ENCODE measurements at places on chromosomes 16 and 17.

- DNase-seq: no peak
Observed at GRCh38 chr16:11602321-11602720, 15.6 kb upstream of the LITAF start.

GRCh38 chr17:66304304-66305174, 2.1 kb downstream of the PRKCA start:
- DNase-seq: peak; percentile 73

DNA sequence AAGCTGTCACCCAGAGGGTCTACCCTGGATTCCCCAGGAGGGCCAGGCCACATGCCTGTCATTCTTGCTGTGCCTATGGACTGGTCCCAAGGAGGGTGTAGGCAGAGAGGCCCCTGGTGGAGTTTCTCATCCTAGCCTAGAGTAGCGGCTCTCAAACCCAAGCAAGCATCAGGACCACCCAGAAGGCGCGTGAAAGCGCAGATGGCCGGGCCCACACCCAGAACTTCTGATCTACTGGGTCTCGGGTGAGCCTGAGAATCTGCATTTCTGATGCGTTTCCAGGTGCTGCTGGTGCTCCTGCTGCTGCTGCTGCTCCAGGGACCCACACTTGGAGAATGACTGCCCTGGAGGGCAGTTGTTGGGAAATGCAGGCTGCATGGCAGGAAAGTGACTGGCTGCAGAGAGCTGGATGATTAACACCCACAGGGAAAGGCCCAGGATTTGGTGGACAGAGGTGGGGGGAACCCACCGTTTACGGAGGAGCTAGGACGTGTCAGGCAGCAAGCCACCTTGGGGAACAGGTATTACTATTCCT, 9.5 kb upstream of the OSGIN1 start:
- no peak for DNase-seq

GRCh38 chr17:64920026-64920418, 744 bp upstream of the LRRC37A3 start:
- no peak for DNase-seq

- DNase-seq: peak; percentile 86
Observed at GRCh38 chr16:57475711-57476339, 10.5 kb downstream of the DOK4 start.

DNA sequence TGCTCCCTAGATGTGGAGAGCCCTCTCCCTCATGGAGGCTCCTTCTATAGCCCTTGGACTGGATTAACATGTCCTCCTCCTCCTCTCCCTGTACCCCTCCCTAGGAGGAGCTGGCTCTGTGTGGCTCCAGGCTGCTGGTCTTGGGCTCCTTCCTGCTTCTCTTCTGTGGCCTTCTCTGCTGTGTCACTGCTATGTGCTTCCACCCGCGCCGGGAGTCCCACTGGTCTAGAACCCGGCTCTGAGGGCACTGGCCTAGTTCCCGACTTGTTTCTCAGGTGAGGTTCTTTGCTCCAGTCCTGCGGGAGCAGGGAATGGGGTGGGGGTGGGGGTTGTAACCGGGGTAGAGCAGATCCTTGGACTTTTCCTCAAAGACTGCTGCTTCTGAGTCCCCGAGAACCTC, 2.4 kb upstream of the TAOK2 start:
- DNase-seq: no peak

GRCh38 chr17:44359458-44360143, 4.1 kb downstream of the FAM171A2 start:
- DNase-seq: no peak

- DNase-seq: no peak
Observed at GRCh38 chr17:76727745-76728456, 1.3 kb downstream of the METTL23 start.

- DNase-seq: no peak
Observed at GRCh38 chr17:58328195-58329034, at the start of gene TSPOAP1. Gene TSPOAP1 (minus strand): TSS chr17:58328795. CDS start chr17:58327920, 875 bp downstream.

- no peak for DNase-seq
Observed at GRCh38 chr16:79972053-79972704, 371.6 kb upstream of the MAF start.

GRCh38 chr17:76912421-76913164, 44.4 kb downstream of the MGAT5B start:
- DNase-seq: no peak

DNA sequence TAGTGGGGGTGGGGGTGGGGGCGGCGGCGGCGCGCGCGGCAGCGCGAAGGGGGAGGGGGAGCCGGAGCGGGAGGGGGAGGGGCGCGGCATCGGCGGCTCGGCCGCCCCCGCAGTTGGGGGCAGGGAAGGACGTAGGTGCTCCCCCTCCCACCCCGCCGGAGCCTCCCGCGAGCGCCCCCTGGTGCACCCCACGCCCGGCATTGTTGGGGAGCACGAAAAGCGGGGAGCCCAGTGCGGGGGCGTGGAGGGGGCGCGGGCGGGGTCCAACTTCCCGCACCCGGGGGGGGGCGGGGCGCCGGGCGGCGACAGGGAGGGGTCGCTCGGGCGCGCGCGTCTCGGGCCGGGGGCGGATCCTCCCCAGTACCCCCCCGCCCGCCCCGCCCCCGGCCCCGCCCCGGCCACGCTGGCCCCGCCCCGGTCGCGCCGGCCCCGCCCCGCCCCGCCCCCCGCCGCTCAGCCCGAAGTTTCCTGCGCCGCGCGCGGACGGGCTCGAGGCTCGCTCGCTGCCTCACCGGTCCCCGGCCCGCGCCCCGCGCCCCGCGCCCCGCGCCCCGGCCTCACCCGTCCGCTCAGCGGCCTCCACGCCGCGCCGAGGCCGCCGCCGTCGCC, at the start of gene CACNA1H:
CACNA1H (plus strand) TSS at position 456 of the 609 bp plus-strand sequence. CDS start 632 bp downstream, outside the sequence.
- no peak for DNase-seq

- DNase-seq: no peak
Observed at GRCh38 chr17:27282054-27282551, 11.8 kb upstream of the WSB1 start.

DNA sequence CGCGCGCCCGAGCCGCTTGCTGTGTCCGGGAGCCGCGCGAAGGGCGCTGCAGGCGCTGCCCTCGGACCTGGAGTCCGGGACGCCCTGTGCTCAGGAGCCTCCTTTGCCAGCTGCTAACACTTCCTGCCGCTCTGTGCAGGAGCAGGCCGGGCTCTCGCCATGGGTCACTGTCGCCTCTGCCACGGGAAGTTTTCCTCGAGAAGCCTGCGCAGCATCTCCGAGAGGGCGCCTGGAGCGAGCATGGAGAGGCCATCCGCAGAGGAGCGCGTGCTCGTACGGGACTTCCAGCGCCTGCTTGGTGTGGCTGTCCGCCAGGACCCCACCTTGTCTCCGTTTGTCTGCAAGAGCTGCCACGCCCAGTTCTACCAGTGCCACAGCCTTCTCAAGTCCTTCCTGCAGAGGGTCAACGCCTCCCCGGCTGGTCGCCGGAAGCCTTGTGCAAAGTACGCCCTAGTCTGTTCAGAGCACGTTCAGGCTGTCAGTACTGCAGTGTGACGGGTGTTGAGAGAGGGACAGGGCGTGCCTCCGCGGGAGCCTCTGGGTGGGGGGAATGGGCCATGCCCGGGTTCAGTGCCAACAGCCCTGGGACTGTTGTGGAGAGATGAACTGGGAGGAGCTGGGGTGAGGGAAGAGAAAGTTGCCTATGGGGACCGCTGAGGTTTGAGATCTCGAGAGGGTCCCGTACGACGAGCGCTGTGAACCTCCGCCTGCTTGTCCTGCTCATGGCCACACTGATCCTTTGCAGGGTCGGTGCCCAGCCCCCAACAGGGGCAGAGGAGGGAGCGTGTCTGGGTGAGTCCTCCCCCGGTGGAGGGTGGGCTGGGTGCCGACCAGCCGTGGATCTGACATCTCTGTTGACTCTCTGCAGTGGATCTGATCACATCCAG, 1.3 kb downstream of the ZNF276 start:
- DNase-seq: no peak

DNA sequence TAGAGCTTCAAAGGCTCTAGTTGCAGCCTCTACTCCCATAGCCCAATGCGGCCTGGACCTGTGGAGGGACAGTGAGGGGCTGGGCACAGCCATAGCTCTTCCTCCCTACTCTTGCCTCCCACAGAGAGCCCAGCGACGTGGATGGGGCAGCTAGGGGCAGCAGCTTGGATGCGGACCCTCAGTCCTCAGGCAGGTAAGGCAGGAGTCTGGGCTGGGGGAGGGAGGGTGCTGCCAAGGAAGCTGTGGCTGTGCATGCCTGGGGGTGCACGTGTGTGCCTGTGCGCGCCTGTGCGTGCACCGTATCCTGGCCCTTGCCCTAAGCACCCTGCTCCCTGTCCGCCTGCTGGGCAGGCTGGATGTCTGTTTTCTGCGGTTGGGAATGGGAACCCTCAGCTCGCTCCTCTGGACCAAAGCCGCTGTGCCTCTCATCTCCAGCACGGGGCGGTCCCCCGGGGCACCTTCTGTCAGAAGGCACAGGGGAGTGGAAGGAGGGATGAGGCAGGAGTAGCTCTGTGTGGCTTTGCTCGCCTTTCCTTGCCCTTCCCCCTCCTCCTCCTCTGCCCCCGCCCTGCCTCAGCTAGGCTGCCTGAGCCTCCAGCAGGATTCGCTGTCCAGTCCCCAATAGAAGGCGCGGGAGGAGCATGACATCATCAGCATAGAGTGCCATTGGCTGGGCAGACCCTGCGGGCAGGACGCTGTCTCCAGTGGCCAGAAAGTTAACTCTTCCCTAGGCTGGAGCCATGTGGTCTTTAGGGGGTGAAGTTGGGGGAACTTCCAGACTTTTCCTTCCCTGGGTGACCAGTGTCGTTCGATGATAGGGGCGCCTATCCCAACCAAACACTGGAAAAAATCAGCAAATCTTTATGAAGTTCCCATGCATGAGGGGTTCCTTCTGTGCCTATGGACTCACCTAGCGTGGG, 797 bp downstream of the PRCD start:
- peak; percentile 95 for DNase-seq

- no peak for DNase-seq
Observed at GRCh38 chr16:84885342-84885910, 65.6 kb downstream of the CRISPLD2 start.

GRCh38 chr17:75539967-75540729, 14.7 kb downstream of the LLGL2 start:
- no peak for DNase-seq

- DNase-seq: no peak
Observed at GRCh38 chr16:12336141-12336540, 359.6 kb downstream of the SNX29 start.

DNA sequence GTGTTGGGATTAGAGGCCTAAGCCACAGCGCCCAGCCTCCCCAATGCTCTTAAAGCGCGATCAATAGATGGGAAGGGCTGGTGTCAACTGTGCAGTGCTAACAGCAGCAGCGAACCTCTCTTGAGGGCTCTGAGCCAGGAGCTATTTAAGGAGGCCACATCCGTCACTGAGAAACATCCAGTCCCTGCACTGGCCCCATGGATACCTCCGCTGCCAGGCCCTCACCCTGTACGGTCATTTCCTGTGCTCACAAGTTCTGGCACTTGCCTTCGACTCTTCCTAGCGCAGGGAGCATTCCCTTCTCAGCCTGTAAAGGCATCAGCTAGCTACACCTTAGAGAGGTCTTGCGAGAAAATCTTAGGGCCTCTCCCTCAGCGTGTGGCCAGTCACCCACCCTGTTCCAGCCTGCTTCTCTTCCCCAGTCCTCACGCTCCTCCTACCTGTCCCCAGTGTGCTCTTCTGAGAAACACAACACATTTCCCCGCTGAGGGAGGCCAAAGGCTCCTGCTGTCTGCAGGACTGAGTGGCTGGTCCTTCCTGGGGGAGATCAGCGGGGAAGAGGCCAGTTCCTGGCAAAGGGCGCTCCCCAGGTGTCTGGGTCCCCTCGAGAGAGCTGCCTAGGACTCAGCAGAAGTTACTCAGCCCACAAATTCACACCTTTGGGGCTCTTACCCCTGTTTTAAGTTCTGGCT, 28.6 kb downstream of the GTF3C1 start:
- no peak for DNase-seq

DNA sequence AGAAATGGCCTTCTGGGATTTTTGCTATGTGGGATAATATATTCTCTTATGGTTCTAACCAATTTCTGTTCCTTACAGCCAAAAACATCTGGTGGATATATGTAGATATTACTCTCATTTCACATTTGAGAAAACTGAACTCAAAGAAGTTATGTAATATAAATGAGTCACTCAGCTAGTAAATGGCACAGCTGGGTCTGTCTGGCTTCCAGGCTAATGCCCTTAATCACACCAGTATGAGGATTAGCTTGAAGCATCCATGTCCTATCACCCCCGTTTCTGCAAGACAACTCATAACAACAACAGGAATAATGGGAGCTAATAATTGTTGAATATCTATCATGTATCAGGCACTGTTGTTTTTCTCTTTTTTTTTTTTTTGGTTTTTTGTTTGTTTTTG, 34.4 kb upstream of the USP7 start:
- DNase-seq: no peak

- peak; percentile 70 for DNase-seq
Observed at GRCh38 chr17:39225959-39226683, 376 bp upstream of the STAC2 start.

DNA sequence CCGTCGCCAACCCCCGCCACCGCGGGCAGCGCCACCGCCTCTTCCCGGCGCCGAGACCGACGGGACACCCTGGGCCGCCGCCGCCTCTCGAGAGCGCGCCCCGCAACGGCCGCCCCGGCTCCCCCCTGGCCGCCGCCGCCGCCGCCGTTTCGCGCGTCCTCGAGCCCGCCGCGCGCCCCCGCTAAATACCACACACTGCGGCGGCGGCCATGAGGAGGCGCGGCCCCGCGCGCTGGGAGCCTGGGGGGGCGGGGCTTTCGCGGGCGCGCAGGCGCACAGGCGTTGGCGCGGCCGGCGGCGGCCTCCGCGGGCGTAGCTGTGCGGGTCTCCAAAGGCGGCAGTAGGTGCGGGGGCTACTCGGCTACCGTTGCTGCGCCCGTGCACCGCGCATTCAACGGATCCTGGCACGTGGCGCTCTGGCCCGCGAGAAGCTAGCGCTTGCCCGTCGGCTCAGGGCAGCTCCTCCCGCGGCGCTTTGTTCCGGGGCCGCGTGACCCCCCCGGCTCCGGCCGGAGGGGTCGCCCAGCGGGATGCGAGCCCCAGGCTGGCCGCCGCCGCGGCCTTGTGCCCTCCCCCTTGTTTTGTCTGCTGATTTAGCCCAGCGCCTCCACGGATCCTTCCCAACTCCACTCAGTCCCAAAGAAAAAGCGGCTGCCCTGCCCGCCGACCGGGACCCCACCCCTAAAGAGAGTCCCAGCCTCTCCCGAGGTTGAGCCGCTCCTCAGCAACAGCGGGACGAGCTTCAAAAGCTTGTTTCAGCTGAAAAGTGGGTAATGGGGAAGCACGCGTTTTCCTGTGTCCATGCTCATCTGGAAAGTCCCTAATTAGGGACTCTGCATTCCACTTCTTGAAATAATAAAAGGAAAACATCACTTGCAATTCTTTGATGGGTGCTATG, at the start of gene SIAH1:
SIAH1 (minus strand) TSS at position 161 of the 898 bp plus-strand sequence. CDS start 22,985 bp downstream, outside the sequence.
- DNase-seq: no peak

DNA sequence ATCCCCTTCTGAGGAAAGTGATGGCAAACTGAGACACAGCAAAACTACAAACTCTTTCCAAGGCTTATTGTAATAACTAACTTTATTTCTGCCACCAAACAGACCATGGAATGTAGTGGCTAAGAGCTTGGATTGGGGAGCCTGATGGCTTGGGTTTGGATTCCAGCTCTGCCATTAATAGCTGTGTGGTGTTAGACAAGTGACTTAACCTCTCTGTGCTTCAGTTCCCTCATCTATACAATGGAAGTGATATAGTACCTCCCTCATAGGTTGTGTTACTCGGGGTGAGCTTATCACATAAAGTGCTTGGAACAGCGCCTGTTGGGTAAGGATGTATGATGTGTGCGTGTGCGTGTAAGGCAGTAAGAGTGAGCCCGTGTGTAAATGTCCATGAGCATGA, 5.9 kb upstream of the RNF112 start:
- DNase-seq: no peak

All from iPS DF 19.7 (cell line).